Kidney (tissue), 22 donors: ENCODE measurements at places on chromosomes 7 and 10. TPM values are rescaled to one million over a fixed set of nuclear protein-coding genes. Genes with fewer than 3 reads are reported as not detected.
A peak's percentile ranks its signal among the peaks of the same experiment; 100 is the strongest.

DNA sequence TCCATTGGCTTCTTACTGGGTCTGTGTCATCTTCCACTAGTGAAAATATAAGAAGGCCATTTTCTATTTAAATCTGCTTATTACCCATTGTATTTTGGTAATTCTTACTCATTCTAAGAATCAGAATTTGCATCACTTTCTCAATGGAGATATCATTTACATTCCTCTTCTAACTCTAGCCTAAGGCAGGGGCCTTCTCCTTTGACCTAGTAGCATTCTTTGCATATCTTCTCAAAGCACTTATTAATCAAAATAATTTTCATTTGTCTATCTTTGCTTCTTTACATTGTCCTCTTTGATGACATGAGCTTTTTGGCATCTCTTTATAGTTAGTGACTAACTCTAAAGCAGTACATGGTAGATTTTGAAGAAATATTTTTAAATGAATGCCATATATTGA is 400.9 kb upstream of the SEMA3D start:
- no peak for DNase-seq

GRCh38 chr10:23643111-23643780 is 204.4 kb downstream of the OTUD1 start:
- DNase-seq, result no peak

- DNase-seq, result no peak
Observed at GRCh38 chr7:18096087-18096486, 68.4 kb upstream of the PRPS1L1 start.

- no peak for DNase-seq
Observed at GRCh38 chr10:121812031-121812430, 115.8 kb downstream of the ATE1 start.

DNA sequence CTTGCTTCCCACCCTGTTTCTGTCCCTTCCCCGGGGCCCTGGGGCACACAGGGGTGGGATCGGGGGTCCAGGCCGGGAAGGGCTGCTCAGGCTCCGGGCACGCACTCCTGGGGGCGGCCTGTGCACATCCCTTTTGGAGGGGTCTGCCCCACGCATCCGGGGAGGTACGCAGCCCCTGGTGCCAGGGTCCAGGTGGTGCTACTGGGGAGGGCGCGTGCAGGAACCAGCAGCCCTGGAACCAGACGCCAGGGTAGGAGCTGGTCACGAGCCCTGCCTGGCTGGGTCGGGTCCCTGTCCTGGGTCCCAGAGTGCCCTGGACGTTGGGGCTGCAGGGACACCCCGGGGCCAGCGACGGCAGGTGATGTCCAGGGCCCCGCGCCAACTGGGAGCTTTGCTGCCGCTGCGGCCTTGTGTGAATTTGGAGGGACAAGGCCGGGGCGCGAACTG is 53.4 kb downstream of the GLRX3 start:
- peak; percentile 83 for DNase-seq

- DNase-seq, result no peak
Observed at GRCh38 chr10:116990276-116990800, 14.6 kb downstream of the SHTN1 start.

Gene VTI1A
- polyA plus RNA-seq, result 9.2 TPM

Gene ZPBP
- polyA plus RNA-seq, result not detected

Gene C10orf53
- not detected for polyA plus RNA-seq

Gene PNLIP
- not detected for polyA plus RNA-seq

Gene PNLIPRP1
- polyA plus RNA-seq, result not detected

Gene GPR26
- polyA plus RNA-seq, result not detected
